Right hindlimb (tissue), 1 donor: ENCODE measurements at places on chromosomes 5 and 9.

DNA sequence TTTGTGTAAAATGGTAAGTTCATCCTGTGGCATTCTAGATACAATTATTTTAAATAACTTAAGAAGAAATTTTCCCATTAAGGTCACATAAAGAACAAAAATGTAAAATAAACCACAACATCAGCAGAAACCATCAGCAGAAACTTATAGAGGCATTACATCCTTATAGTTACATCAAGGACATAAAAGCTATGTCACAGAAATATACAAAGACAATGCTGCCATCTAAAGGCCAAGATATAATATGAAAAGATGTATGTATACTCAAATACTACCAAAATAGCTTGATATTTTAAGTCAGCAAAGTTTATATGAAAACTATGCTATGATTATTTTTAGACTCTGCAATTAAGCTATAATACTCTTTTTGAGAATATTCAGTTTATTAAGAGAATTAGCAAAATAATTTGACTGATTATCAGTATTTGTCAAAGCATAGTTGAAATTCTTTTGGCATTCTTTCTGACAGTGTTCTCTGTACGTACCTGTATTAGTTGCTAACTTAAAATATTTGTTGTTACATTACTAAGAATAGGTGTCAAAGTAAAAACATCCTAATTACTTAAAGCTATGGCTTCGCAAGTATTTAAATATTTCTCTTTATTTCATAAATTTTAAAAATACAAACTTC lies 36.2 kb downstream of the FBXL17 start:
- no peak for DNase-seq

DNA sequence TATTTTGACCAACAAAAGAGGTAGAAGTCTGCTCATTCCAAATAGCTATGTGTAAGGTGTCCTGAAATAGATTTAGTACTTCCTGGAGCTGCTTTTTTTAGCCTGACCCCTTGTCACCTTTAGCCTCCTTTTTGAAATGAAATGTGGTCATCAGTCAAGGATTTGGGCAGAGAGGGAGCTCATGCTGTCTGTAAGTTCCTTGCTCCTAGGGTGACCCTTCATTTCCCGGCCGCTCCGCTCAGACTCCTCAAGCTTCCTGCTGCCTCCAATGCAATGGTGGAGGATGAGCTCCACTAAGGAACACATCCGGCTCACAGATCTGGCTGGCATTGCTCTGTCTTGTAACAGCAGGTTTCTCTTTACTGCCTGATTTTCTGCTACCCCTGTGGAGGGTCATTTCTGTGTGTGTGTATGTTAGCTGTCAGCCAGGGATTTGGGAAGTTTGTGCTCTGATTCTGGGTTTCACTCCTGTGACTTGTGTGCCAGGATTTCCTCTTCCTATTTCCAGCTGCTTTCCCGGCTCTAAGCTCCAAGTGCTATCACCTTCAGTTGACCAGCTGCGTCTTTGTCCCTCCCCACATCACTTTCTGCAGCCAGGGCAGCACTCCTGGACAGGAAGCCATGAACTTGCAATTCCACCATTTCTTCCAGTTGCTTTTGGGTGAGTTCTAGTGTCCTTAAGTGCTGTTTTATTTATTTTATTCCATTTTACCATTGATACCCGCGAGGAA lies 265.9 kb downstream of the ICE1 start:
- DNase-seq: no peak

DNA sequence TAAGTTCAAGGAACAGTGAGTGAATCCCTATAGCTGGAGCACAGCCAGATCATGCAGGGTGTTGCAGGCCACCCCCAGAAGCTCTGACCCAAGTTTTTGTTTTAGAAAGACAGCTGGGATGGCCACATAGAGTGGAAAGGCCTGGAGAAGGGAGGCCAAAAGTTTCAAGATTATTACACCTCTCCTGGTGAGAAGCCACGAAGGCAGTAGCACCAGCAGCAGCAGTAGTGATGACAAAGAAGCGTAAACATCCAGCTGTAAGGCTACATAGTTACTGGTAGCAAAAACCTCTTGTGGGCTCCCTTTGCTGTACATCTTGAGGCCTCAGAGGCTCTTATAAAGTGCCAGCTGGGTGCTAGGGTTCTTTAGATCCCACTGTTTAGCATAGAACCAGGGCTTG lies 11.8 kb downstream of the ADAMTSL1 start:
- DNase-seq: no peak

DNA sequence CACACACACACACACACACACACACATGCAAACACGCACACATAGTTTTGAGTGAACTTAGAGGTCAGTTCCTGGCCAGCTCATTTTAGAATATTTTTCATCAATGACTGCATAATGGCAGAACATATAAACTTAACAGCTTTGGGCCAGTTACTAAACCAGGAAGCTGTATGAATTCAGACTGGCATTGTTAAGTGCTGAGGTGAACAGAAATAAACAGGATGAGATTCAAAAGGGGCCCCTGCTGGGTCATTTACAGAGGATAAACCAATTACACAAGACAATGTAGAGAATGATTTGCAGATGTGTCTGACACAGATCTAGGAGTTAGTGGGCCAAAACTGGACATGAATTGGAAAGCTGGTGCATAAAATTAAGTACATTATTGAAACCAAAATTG lies 44.6 kb downstream of the MARCHF11 start:
- no peak for DNase-seq

DNA sequence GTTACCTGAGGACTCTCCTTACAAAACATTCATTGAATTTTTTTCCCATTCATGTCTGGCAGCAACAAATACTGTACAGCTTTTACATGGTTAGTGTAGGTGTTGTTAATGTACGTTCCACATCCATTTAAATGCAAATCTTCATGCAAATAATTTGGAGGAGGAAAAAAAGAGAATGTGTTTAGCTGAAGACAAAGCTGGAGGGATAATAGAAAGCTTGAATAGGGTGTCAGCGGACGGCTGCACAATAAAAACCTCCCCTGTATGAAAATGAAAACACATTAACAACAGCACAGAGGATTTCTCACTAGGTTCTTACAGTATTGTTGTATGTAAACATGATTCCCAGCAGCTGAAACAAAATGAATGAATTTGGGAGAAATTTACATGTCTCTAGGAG lies 231.5 kb downstream of the ZNF608 start:
- DNase-seq: no peak

GRCh38 chr5:157486221-157486681 lies 26.2 kb downstream of the NIPAL4 start:
- no peak for DNase-seq

DNA sequence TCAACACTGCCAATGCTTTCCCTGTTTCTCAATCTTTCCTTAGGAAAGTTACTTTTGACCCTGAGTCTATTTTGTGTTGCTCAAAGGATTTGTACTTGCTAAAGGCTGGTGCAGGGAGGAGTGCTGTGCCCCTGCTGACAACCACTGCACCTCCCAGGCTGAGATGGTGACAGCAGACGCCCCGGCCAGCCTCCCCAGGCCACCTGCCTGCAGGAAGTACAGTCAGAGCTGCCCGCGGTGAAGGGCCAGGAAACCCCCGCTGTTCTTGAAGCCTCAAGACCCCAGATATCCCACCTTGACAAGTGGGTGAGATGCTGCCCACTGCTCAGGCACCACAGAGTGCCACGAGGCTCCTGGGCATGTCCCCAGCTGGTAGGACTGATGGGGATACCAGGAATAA lies 44.2 kb upstream of the CKMT2 start:
- DNase-seq: no peak

GRCh38 chr5:115775999-115776398 lies 40.5 kb downstream of the CDO1 start:
- DNase-seq: no peak

- DNase-seq: no peak
Measured at GRCh38 chr9:84331119-84331809, 9.3 kb downstream of the SLC28A3 start.

DNA sequence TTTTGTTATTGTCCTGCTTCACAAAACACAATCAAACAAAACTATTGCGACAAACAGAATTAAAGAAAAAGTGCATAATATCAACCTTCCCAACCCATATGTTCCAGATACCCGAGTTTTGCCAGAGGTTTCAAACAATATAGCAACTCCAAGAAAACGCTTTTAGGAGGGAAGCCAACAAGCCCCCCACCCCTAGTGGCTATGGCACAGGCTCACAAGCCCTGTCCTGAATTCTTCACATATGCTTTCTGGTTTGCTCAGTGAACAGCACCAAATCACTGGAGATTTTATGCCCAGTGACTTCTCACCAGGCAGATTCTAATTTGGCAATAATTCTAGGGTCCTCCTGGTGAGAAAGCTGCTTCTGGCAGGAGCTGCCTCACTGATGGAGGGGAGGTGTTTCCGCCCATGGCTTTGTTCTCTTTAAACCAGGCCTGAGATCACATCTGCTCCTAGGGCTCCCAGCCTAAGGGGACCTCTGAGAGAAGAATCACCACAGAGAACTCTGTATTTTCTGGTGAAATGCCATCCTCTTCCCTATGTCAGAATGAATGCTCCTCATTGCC lies 1982.4 kb downstream of the EFNA5 start:
- no peak for DNase-seq

DNA sequence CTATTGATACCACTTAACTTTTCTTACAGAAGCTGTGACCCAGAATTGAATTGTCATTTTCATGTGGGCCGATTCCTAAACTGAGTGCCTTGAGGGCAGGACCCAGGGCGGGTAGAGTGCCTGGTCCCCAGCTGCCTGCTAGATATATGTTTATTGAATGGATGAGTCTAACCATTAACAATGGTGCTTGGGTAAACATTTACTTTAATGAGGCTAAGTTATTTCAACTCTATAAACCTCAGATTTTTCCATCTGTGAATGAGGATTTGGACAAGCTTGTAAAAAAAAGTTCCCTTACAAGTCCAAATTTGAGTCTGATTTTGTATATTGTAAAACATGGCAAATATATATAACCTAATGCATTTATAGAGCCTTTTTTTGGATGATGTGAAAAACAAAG lies 181.8 kb upstream of the ELL2 start:
- DNase-seq: no peak

DNA sequence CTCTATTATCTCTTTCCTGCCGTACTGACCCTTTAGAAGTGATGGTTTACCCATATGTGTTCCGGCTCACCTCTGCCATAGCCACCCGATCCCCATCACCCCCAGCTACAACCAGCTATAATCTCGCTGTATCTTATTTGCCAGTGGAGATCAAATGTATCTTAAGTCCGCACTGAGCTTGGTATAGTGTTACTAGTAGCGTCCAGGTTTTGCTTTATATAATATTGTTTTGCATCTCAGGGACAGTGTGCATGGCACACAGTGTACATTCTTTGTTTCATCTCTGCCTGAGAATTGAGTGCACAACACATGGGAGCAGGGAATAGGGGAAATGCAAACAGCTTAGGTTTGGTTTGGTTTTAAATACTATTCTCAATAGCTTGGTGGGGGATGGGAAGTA lies 135.8 kb upstream of the SNX2 start:
- no peak for DNase-seq

DNA sequence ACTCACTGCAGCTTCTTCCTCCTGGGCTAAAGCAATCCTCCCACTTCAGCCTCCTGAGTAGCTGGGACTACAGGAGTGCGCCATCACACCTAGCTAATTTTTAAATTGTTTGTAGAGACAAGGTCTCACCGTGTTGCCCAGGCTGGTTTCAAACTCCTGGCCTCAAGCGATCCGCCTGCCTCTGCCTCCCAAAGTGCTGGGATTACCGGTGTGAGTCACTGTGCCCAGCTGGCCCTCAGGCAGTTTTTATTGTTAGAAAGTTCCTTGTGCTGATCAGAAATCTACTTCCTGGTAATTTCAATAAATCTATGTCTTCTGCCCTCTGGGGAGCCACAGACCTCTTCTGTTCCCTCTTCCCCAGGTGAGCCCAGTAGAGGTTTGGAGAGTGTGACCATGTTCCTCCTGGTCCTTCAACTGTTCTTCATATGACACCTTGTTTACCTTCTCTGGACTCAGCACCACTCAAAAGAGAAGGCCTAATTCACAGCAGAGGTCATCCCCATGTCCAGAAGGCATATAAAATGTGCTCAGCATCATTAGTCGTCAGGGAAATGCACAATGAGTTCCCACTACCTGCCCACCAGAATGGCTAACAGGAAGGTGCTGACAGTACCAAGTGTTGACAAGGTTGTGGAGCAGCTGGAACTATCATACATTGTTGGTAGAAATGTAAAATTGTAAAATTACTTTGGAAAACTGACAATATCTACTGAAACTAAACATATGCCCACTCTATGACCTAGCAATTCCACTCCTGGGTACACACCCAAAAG lies 10.4 kb downstream of the TMOD1 start:
- no peak for DNase-seq

- DNase-seq: no peak
Measured at GRCh38 chr9:89439571-89439970, 58.3 kb downstream of the SEMA4D start.

DNA sequence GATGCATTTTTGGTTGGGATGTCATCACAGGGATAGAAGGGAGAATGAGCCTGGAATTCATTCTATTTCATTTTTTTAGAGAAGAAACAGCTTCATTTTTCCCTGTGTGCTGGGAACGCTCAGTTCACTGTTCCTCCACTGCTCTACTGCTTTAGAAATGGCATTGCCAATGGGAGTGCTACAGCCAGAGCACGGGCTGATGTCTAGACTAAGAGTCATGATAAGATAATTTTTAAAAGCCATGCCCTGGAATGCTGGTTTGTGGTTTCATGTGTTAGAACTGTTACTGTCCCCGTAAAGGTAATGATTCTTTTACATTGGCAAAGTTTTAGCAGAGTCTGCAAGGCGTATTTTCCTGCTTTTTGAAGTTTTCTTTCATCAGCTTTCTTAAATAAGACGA lies 119.6 kb downstream of the SEMA6A start:
- no peak for DNase-seq

DNA sequence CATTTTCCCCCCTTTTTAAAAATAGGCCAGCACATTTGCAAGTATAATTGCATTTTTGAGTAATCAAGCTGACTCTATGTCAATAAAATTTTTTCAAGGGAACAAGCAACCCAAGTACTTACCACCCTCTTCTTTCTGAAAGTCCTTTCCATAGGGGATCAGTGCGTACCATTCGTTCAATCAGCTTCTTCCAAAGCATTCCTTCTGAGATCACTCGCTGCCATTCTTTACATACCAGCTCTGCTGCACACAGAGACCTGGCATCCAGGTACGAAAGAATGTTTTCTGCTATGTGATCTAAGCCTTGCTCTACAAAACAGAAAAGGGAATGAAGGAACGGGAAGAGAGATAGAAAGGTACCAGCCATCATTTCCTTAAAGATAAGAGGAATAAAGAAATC lies 106.6 kb downstream of the FBXW11 start:
- DNase-seq: no peak

DNA sequence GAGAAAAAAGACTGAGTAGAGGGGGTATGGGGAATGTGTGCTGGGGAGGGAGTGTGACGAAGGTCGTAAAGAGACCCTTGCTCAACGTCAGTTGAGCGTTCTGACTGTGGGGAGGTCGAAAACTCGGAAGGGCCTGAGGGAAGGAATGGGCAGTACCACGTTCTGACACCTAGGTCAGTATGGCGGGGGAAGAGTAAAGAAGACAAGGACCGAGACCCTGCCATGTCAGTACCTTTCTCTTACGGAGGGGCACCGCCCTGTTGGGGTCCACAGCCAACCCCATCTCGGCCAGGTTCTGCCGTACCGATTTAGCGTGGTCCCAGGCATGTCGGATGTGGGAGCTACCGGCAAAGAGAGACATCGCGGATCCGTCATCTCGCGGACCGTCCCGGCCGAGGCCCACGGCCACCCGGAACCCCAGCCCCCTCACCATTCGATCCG lies 375 bp downstream of the NOP16 start:
- no peak for DNase-seq
